Activated naive CD4-positive, alpha-beta T cell treated with Interleukin-2 at 50 U/mL for 16 hours (primary cell): ENCODE measurements at places on chromosomes 3 and 15.

DNA sequence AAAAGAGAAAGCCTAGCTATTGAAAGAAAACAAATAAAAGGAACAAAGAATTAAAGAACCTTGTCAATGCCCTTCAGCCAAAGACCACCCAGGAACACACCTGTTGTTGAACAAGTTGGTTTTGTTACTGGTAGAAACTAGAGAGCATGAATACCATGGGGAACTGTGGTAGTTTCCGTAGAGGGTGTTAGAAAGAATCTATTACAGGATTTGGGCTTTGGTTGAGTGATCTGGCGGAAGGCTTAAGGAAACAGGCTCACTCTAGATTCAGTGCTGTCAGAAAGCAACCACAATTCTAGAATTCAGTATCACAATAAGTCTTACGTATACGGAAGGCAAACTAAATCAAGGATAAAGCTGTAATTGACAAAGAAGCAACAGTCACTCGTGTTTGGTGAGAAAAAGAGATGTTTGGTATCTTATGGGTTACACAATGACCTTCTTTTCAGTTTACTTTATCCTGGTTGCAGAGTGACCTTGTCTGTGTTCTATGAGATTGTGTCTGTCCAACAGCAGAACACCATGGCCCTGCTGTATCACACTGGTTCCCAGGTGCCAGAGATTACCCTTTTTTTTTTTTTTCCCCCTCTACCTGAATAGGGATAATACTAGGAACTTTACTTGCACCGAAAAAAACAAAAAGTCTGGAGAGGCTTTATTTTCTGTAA is 265.9 kb downstream of the SHQ1 start:
- no peak for DNase-seq

- DNase-seq: peak; percentile 13
Observed at GRCh38 chr3:167740961-167741587, 5.6 kb downstream of the SERPINI1 start.

DNA sequence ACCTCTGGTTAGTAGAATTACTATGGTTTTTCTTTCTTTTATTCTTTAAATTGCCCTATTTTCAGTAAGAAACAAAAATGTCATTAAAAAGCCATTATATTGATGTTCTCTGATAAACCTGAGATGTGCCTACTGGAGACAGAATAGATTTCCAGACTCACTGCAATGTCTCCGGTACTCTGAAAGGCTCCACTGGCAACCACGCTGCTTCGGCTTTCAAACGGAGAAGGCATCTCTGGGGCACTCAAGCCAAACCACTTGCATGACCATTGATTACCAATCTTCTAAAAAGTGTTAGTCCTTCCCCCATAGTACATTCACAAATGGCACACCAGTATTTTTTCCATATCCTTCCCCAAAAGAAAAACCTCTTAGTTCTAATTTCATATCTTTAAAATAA is 82.6 kb downstream of the CBLB start:
- DNase-seq: no peak

- DNase-seq: no peak
Observed at GRCh38 chr3:66819993-66820501, 178.1 kb upstream of the KBTBD8 start.

GRCh38 chr3:9214185-9214584 is 35.3 kb downstream of the SRGAP3 start:
- DNase-seq: no peak

DNA sequence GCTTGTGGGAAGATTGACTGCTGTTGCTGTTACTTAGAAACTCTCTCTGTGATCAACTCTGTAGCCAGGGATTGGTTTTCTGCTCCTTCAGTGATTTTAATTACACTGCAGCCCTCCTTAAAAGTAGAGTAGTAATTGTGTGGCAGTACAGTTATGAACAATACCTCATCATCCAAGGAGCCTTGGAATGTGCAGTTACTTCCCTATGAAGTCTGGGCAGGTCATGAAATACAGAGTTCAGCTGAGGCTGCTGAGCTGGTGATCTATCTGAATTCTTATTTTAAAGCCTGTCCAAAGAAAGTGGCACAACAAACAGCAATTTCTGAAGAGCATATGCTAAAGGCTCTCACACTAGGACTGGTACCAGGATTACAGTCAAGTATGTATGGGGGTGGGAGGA is 37.4 kb upstream of the MRPL3 start:
- DNase-seq: no peak

DNA sequence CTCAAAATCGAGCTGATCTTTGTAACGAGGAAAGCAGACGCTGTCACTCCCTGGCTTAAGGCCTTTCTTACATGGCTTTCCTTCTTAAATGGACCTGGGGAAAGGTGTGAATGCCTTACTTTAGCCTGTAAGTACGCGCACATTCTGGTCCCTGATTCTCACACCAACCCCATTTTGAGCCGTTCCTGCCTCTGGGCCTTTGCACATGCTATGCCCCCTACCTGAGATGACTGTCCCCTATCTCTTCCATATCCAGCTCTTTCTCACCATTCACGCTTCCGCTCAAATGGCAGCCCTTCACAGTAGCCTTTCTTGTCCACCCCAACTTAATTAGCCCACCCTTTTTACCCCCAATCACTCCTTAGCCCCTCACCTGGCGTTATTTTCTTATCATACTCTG is 496.7 kb downstream of the SHQ1 start:
- DNase-seq: no peak

- no peak for DNase-seq
Observed at GRCh38 chr15:51692154-51692553, 10.9 kb downstream of the SCG3 start.

GRCh38 chr3:60755094-60755493 is 496.2 kb downstream of the FHIT start:
- DNase-seq: no peak

DNA sequence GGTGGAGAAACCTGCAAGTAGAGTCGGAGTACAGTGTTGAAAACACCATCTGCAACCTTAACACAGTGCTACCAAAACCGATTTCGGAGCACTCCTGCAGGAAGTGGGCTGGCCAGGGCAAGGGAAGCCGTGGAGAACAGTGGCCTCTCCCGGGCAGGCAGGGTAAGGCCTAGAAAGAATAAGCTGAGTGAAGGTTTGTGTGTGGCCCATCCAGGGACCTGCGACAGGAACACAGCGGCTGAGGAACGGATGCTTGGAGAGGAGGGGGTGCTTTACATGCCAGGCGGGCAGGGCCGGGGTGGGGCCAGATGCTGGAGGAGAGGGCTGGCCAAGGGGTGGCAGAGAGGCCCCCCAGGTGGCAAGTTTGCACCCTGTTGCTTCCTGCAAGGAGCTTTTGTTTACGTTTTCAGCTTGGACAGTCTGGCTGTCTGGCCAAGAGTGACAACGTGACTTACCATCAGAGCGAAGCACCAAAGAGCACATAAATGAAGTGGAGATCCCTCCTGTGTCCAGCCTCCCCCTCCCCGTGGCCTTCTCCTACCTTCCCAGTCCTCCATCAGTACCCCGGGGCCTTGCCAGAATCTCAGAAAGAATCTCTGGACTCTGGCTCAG is 156.5 kb downstream of the PGPEP1L start:
- peak; percentile 64 for DNase-seq
